ENCODE measurements at places on chromosomes 6 and 20.

DNA sequence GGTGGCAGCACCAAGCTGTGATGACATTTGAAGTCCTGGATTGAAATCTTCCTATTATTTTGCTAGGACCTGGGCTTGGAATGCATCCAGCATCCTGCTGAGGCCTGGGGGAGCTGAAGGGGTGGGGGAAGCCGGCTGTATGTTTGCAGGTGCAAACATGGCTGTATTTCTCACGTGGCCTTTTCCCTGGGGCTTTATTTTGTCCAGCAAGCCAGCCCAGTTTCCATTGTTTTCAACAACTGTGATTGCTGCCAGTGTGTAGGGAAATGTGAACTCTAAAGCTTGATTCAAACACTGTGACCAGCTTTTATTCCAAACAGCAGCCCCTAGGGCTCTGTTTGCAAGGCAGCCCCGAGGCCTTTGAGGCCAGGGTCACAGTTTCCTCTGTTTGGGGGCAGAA is 683.0 kb downstream of the DHX35 start:
- no peak overlapping the region for H3K4me3 ChIP-seq
- no peak overlapping the region for H3K27ac ChIP-seq
- no peak for DNase-seq
- H3K4me1 ChIP-seq, result no peaks in the 10 kb centered on the region
- H3K27me3 ChIP-seq, result peaks cover 4% of the 10 kb centered on the region
- no peaks in the 10 kb centered on the region for H3K36me3 ChIP-seq

DNA sequence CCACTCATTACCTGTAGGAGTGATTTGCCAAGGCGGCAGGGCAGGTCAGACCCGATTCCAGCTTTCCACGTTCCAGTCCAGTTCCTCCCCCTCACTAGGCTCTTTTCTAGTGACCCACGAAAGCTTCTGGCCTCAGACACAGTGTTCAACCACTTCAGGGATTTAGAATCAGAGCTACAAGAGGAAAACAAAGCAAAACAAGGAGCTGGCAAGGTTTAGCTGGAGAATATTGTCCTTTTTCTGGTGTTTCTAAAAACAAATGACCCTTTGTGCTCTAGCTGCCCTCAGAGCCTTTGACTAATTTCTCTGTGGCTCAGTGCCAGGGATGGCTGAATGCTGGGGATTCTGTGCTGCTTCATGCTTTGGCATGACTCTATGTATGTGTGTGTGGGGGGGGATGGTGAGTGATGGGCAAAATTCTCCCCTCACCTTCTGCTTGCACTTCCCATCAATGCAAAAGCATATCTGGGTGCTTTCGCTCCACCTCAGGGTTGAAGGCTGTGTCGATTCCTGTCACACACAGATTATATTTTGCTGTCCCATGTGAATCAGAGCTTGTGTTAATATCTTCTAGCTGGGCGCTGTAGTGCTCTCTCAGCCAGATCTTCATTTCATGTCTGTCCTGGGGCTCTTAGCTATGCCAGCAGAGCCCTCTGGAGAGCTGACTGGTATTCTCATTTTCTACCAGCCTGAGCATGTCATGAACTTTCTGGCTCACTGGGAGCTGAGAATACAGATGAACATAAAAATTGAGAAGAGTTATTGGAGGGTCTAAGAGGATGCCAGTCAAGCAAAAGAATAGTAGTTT is 19.3 kb upstream of the NEDD9 start:
- H3K27me3 ChIP-seq, result no peaks in the 10 kb centered on the region
- H3K36me3 ChIP-seq, result peaks cover 9% of the 10 kb centered on the region
- no peak for DNase-seq
- H3K27ac ChIP-seq, result no peak overlapping the region

GRCh38 chr6:129575378-129576118 is 134.4 kb downstream of the ARHGAP18 start:
- no peaks in the 10 kb centered on the region for H3K36me3 ChIP-seq
- H3K27ac ChIP-seq, result no peak overlapping the region
- no peak for DNase-seq
- H3K4me3 ChIP-seq, result peak overlapping the region; percentile 10
- no peaks in the 10 kb centered on the region for H3K4me1 ChIP-seq
- no peaks in the 10 kb centered on the region for H3K27me3 ChIP-seq

DNA sequence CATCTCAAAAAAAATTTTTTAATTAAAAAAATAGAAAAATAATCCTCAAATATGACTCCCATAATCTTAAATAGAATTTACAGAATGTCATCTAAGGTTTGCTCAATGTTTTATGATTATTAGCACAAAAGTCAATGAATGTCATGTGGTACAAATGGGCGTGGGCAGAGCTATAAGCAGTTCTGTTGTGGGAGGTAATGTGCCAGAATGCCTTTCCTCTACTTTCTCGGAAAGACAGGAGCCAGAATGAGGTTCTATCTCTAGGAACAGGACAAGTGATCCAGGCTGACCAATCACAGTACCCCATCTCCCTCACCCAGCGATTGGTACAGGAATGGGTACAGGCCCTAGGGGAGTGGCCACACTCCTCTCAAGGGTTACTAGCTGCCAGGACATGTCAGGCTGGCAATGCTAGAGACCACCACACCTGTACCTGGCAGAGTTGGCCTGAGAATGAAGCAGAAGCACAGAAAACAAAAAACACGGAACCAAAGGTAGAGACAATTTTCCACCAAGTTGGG is 15.1 kb downstream of the RALGAPA2 start:
- H3K27ac ChIP-seq, result no peak overlapping the region
- peaks cover 3% of the 10 kb centered on the region for H3K4me1 ChIP-seq
- H3K4me3 ChIP-seq, result no peak overlapping the region
- H3K27me3 ChIP-seq, result no peaks in the 10 kb centered on the region
- no peaks in the 10 kb centered on the region for H3K36me3 ChIP-seq

DNA sequence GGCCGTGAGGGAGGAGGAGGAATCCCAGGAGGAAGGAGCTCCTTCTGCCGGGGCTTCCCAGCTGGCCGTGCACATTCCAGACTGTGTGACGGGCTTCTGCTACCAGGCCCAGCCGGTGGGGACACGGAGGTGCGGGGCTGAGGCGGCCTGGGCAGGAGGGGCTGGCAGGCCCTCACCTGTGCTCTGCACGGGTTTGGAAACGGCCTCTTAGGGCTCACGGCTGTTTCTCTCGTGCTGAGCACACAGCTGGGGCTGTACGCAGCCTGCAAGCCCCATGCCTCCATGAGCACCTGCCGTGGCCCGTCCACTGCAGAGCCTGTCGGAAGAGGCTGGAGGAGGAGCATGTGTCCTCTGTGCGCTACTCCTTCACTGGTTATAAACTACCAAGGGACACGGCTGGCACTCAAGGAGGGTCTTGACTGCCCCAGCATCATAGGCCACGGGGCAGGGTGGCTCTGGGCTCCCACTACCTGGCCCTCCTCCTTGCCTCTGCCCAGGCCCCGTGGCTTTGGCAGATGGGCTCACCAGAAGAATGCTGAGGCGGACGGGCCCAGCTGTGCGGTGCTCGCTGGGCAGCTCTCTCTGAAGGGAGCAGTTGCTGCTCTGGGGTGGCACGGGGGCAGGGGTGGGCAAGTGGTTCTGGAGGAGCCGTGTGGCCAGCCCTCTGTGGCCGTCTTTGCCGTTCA is 15.8 kb downstream of the NPEPL1 start:
- H3K36me3 ChIP-seq, result peaks cover 17% of the 10 kb centered on the region
- H3K4me3 ChIP-seq, result no peak overlapping the region
- H3K4me1 ChIP-seq, result no peaks in the 10 kb centered on the region
- no peak for DNase-seq

DNA sequence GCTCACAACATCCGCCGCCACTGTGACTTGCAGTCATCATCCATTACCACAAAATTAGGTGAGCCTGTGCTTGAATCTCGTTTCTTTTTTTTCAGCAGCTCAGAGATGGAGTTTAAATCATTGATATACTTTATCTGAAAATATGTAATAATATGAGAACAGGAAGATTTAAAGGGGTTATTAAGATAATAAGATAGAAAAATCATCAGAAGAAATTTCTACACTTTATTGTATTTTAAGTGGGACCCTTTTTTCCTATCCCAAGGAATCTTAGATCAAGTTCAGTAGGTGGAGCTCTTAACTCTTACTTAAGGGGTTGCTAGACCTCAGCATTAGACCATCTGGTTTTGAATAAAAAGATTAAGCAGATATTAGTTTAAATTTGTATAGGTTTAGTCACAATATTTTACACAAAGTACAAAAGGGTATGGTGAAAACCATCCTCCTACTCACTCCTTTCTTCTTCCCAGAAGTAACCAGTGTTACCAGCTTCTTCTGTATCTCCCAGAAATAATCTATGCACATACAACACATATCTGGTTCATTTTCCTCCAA is 9.4 kb upstream of the NCOA7 start:
- H3K36me3 ChIP-seq, result no peaks in the 10 kb centered on the region
- peak overlapping the region; percentile 84 for H3K4me3 ChIP-seq
- H3K27ac ChIP-seq, result peak overlapping the region; percentile 93
- DNase-seq, result peak; percentile 54
- H3K27me3 ChIP-seq, result no peaks in the 10 kb centered on the region
- peaks cover 10% of the 10 kb centered on the region for H3K4me1 ChIP-seq

- no peaks in the 10 kb centered on the region for H3K4me1 ChIP-seq
- H3K36me3 ChIP-seq, result no peaks in the 10 kb centered on the region
- no peak overlapping the region for H3K4me3 ChIP-seq
- no peak for DNase-seq
- H3K27ac ChIP-seq, result no peak overlapping the region
Observed at GRCh38 chr20:46523108-46523507, 9.7 kb upstream of the ZNF334 start.

DNA sequence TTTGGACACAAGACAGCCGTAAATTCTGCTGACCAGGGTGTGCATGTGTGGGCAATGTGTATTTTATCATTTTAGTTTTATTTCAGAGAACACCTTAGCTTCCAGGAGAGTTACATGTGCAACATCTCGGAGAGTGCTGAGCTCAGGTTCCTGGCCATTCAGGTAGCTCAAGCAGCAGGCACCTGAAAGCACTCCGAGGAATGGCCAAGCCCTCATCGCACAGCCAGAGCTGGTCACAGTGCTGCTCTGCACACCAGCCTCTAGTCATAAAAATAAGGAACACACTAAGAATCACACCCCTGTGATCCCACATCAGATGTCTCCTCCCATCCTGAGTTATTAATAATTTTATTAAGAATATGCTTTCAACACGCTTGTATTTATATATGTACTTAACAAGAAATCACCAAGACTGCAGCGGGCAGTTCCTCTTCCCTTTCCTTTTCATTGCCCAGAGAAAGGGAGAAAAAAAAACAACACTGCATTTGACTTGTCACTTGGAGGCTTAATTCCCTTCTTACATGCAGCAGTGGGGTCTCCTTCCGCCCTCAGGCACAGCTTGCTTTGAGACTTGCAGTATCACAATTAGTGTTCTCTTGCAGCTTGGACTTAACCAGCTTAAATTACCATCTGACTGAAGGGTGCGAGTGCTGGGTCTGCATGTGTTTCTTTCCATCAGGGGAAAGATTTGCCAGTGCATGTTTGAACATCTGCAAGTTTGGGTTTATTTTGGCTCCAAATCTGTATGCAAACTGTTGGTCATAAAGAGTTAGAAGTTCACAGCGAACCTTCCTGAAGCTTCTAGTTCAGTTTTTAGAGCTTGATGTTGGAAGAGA is 36.0 kb upstream of the IRF4 start:
- H3K36me3 ChIP-seq, result peaks cover 1% of the 10 kb centered on the region
- H3K4me3 ChIP-seq, result no peak overlapping the region
- no peak for DNase-seq

GRCh38 chr6:34350137-34350933 is 42.1 kb downstream of the NUDT3 start:
- H3K4me3 ChIP-seq, result no peak overlapping the region
- H3K4me1 ChIP-seq, result no peaks in the 10 kb centered on the region
- no peak overlapping the region for H3K27ac ChIP-seq
- no peak for DNase-seq
- H3K27me3 ChIP-seq, result no peaks in the 10 kb centered on the region

GRCh38 chr6:6884193-6884627 is 223.6 kb upstream of the RREB1 start:
- no peaks in the 10 kb centered on the region for H3K36me3 ChIP-seq
- no peak overlapping the region for H3K4me3 ChIP-seq
- H3K27ac ChIP-seq, result no peak overlapping the region
- no peaks in the 10 kb centered on the region for H3K4me1 ChIP-seq

- DNase-seq, result no peak
- peaks cover 7% of the 10 kb centered on the region for H3K36me3 ChIP-seq
- peaks cover 26% of the 10 kb centered on the region for H3K4me1 ChIP-seq
- no peak overlapping the region for H3K4me3 ChIP-seq
Observed at GRCh38 chr6:127816643-127817042, 84.2 kb downstream of the THEMIS start.

GRCh38 chr6:6470123-6470522 is 118.4 kb upstream of the LY86 start:
- no peak for DNase-seq
- H3K27me3 ChIP-seq, result no peaks in the 10 kb centered on the region
- H3K4me3 ChIP-seq, result no peak overlapping the region
- no peaks in the 10 kb centered on the region for H3K4me1 ChIP-seq
- H3K27ac ChIP-seq, result no peak overlapping the region
- H3K36me3 ChIP-seq, result no peaks in the 10 kb centered on the region

GRCh38 chr6:107323133-107323785 is 136.1 kb downstream of the PDSS2 start:
- no peak overlapping the region for H3K27ac ChIP-seq
- no peaks in the 10 kb centered on the region for H3K4me1 ChIP-seq
- H3K27me3 ChIP-seq, result no peaks in the 10 kb centered on the region
- DNase-seq, result no peak

DNA sequence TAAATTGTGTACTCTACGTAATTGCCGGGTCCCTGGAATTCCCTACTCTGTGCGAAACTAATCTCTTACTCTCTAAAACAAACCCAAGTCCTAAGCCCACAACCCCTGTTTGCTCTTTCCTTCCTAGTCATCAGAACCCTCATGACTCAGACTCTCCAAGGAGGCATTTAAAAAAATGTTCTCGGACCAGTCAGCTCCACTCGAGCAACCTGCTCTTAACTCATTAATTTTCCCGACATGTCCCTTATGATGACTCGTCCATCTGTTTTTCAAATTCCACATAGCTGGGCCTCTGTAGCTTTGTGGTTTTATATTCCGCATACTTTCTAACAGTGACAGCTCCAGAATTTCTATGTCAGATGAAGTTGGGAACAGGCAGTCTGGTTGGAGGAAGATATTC is 2.6 kb upstream of the MUC22 start:
- no peaks in the 10 kb centered on the region for H3K4me1 ChIP-seq
- no peaks in the 10 kb centered on the region for H3K36me3 ChIP-seq
- no peak overlapping the region for H3K4me3 ChIP-seq
- no peak overlapping the region for H3K27ac ChIP-seq
- DNase-seq, result no peak
- H3K27me3 ChIP-seq, result no peaks in the 10 kb centered on the region

DNA sequence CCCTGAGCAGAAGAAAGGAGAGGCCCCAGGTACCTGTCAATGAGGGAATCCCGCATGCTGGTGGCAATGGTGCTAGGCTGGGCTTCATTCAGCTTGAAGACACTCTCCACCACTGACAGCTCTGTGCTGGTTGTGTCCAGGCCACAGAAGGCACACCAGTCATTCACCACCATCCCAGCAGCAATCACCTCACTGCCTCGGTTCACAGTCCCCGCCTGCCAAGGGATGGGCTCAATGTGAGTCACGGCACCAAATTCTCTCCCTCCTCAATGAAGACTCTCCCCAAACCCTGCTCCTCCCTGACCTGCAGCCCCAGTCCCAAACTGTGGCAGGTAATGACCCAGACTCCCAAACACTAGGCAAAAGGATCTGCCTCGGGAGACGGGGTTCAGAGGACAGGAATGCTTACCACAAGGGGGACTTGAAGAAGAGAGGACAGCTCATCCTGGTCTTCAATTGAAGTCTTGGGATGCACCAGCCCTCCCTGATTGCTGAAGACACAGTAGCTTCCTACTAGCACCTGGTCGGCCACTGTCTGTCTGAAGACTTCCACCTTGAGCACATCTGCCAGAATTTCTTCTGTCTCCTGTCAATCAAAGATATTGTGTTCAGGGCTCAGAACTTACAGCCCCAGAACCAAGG is 1.7 kb upstream of the MMP24OS start:
- H3K27ac ChIP-seq, result no peak overlapping the region
- peaks cover 3% of the 10 kb centered on the region for H3K36me3 ChIP-seq
- H3K27me3 ChIP-seq, result no peaks in the 10 kb centered on the region
- no peak for DNase-seq
